ENCODE measurements at places on chromosomes 2 and 18.

- DNase-seq = no peak
Observed at GRCh38 chr2:205783872-205784499, 101.7 kb downstream of the NRP2 start.

DNA sequence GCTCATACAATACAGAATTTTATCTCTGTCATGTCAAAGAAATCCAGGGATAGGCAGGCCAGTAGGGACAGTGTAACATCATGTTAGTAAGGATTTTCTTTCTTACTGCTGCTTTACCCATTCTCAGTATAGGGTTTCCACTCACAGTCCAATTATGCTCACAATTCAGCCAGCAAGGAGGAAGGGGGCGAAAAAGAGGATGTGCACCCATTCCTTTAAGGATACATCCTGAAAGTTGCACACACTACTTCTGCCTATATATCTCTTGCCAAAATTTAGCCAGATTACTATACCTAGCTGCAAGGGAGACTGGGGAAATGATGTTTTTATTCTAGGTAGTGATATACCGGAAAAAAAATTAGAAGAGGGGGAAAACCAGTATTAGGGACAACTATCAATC lies 66.1 kb downstream of the BAZ2B start:
- no peak for DNase-seq

GRCh38 chr2:180732337-180732736 lies 248.1 kb upstream of the UBE2E3 start:
- no peak for DNase-seq

DNA sequence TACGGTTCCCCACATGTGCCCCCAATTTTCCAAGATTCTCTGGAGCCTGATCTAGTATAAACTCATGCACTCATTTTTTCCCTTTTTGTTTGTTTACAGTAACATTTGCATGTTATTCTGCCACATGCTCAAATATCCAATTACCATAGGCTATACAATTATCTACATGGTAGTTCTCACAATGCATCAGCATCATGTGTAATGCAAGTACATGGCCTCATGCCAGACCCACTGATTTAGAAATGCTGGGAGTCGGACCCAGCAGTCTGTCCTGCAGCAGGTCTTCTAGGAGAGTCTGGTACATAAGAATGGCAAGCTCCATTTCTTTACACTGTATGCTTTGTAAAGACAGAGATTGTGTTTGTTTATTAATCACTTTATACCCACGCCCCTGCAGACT lies 107.7 kb downstream of the CBLN2 start:
- no peak for DNase-seq

- DNase-seq = no peak
Observed at GRCh38 chr2:30713698-30714097, 93.5 kb downstream of the CAPN13 start.

DNA sequence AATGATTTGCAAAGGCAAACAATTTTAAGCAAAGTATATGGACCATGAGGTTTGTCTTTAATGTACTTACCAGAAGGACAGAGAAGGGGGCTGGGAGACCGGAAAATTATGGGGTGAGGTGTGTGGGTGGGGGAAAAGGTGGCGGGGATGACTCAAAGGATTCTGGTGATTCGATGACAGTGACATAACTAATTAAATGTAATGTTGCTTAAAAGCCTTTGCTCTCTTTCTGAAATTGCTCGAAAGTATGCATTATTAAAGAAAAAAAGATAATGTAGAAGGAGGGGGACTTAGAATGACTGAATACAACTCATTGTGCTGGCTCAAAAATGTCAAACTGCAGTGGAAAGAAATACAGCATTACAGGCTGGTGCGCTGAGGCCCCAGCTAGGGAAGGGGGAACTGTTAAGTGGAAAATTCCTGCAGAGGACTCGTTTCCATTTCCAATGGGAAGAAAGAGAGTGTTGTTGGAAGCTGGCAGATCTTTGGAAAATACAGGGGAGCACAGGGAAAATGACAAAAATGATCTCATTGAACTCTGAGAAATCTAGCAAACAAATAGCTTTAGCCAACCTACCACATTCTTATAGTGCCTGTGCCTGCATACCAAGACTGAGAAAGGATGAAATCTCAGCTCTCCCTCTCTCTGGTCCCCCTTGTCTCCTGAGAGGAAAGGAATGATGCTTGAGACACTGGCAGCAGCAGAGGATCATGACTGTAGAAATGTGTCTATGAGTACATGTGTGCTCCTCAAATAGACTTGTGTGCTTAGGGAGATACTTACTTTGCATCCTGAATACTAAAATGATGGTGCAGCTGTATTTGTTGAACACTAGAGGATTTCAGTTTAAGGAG lies 632.4 kb downstream of the NYAP2 start:
- DNase-seq = no peak

DNA sequence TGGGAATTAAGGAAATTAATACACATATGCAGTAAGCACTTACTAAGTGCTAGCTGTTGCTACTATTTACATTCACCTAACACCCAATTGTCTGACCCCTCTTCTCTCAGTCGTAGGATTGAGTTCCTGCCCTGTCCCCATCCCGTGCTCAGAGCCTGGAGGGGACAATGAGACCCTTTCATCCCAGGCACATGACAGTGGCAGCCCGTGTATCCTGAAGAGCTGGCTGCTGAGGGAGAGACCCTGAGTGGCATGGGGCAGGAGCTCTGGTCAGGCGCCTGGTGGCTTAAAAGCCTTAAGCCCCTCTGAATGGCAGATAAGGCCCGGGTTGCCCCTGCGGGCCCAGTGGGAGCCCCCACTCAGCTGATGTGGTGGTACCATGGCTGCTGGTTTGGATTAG lies 99.0 kb downstream of the DYSF start:
- DNase-seq = no peak

GRCh38 chr2:108853421-108853820 lies 66.8 kb downstream of the CCDC138 start:
- DNase-seq = no peak

GRCh38 chr2:59578349-59578748 lies 975.1 kb downstream of the BCL11A start:
- DNase-seq = no peak

Data from activated CD8-positive, alpha-beta memory T cell treated with anti-CD3 and anti-CD28 coated beads for 4 hours (primary cell).